GM03348 (cell line): ENCODE measurements at places on chromosomes 1 and 21.

- DNase-seq, result no peak
These were observed 39.1 kb downstream of the SPSB1 start for GRCh38 chr1:9331558-9332346.

- no peak for DNase-seq
These were observed 10.9 kb downstream of the GART start for GRCh38 chr21:33531007-33531406.

GRCh38 chr1:115433483-115433882 is 95.4 kb upstream of the NGF start:
- DNase-seq, result no peak

- peak; percentile 73 for DNase-seq
These were observed 109.0 kb downstream of the HMGB4 start for GRCh38 chr1:33972676-33973395.

DNA sequence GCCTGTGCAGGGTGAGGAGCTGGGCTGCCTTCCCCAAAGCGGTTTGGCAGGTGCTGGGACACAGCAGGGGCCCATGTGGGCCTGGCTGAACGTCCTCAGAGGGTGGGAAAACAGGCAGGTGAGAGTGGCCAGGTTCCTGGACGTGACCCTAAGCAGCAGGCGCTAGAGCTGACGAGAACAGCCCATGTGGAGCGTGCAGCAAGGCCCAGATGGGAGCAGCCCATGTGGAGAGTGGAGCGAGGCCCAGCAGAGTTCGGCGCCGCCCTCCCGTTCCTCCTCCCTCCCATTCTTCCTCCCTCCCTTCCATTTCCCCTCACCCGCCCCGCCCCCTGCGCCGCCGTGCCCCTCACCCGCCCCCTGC is 314.4 kb upstream of the VAMP3 start:
- no peak for DNase-seq

DNA sequence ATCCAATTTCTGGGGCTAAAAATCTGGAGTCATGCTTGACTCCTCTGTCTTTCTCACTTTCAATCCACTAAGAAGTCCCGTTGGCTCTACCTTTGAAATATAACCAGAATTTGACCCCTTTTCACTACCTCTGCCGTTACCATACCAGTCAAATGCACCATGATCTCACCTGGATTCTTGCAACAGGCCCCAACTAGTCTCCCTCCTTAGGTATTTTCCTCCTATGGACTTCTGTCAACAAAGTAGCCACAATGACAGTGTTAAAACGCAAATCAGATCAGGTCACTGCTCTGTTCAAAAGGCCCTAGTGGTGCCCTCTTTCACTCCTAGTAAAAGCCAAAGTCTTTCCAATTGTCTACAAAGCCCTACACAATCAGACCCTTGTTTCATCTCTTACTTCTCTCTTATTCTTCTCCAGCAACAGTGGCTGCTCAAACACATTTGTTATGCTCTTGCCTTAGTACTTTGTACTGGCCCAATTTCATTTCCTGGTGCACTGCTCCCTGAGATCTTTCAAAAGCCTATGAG is 35.7 kb upstream of the AGL start:
- no peak for DNase-seq

DNA sequence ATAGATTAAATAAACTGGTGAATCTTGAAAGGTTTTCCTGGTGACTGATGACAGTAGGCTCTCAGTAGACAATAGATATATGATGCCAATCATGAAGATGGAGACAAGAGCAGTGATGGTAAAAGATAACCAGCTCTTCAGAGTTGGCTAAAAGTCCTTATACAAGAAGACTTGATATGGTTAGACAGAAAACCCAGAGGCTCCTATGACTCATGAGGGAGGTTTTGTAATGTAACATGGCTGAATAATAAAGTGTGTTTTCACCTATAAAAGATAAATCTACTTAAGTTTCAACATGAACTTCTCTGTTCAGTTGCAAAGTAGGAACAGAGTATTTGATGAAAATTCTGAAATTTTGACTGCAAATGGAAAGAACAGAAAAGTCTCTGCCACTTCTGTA is 12.7 kb upstream of the CRNN start:
- DNase-seq, result no peak

- no peak for DNase-seq
These were observed 1.7 kb upstream of the LCE7A start for GRCh38 chr1:152858062-152858461.
